ENCODE measurements at places on chromosomes 1 and 21.

DNA sequence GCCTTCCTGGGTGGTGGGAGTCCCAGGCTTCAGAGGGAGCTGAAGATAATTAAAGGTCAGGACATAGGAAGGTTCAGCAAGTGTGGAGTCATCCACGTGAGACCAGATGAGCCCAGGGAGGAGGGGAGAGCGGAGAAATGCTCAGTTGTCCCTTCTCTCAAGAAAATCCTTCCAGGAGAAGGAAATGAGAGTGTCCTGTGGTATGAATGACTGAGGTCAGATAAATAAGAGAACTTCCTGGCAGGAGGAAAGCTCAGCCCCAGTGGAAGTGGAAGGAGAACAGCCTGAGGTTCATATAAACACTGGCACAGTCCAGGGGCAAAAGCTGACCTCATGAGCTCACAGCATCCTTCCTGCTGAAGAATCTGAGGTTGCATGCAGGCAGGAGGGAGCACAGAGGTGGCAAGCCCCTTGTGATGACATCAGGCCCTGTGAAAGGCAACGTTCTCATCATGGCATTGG is 97.6 kb downstream of the NAV1 start:
- DNase-seq: no peak

DNA sequence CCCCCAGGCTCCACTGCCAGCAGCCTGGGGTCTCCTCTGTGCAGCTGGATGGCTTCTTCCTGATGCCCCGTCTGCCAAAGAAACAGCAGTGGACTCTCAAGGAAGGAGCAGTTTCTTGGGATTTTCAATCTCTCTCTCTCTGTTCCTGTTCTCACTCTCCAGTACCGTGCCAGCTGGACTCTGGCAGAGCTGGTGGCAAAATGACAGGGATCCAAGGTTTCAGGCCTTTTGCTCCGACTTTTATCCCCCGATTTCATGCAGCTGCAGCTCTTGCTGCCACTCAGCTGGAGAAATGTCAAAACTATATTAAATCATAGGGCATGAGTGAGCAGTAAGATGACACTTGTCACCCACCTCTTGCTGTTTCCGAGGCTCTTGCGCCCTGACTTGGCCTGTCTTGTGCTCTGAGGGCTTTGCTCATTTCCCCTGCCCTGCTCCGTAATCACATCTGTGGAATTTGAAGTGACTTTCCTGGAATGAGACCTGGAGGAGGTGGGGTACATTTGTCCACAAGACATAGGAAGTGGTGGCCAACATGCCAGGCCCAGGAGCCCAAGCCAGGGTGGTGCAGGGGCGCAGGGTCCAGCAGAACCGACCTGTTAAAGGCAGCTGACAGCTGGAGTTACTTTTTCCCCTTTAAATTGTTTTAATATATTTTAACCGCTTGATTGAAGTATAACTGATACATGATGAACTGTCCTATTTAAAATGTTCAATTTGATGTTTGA is 576.2 kb downstream of the PTPRU start:
- DNase-seq: no peak

DNA sequence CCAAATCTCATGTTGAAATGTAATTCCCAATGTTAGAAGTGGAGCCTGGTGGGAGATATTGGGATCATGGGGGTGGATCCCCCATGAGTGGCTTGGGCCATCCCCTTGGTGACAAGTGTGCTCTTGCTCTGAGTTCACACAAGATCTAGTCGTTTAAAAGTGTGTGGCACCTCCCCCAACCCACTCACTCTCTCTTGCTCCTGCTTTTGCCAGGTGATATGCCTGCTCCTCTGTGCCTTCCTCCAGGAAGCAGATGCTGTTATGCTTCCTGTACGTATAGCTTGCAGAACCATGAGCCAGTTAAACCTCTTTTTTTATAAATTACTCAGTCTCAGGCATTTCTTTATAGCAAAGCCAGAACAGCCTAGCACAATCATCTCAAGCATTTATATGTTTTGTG is 23.0 kb upstream of the HSPA13 start:
- no peak for DNase-seq

- no peak for DNase-seq
Observed at GRCh38 chr1:77415579-77415978, 133.8 kb downstream of the AK5 start.

DNA sequence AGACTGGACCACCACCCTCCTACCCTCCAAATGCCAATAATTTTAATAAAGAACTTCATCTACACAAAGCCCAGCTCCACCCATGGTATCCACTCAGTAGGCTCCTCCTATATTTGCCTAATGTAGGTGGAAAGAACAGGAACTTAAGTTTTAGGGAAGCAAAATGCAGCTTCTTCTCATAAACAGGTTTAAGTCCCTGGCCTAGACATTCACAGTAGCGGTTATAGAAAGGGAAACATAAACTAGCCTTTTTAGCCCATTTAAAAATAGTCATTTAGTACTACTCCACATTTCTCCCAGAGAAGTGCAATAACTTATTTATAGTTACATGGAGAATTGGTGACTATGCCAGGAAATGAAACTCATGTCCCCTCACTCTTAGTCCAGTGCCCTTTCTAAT is 56.6 kb upstream of the CPLANE2 start:
- DNase-seq: no peak
